ENCODE measurements at places on chromosomes 5 and 9.

GRCh38 chr9:85009251-85009650 is 339.7 kb downstream of the NTRK2 start:
- no peak for DNase-seq

- no peak for DNase-seq
Measured at GRCh38 chr5:36637101-36637500, 30.7 kb downstream of the SLC1A3 start.

DNA sequence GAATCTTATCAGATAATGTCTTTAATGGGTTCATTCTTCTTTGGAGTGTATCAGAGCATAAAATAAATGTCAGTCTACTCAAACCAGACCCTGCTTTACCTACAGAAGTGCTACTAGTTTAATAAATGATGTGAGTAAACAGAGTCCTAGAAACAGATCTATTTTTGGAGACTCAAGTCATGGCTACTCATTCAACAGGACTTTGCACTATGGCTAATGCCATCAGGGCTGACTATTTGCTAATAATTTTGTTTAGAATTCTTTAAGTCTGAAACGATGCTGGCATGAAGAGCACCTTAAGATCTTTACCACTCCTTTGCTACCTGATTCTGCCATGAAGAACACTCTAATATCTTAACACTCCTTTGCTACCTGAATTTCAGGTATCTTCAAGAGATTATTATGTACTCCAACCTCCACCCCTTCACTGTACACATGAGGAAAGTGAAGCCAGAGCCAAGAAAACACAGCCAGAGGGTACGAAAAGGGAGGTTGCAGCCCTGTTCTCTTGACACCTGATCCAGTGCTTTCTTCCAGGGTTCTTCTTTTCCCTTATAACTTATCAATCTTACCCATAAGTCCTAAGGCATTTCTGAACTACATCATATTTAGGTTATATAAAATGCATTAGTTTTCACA is 62.4 kb downstream of the ZNF608 start:
- no peak for DNase-seq

- no peak for DNase-seq
Measured at GRCh38 chr5:102453716-102454115, 45.1 kb downstream of the SLCO6A1 start.

GRCh38 chr9:95876595-95876994 is 1.1 kb downstream of the ERCC6L2 start:
- no peak for DNase-seq

- no peak for DNase-seq
Measured at GRCh38 chr9:70493029-70493428, 78.6 kb upstream of the KLF9 start.

GRCh38 chr5:83487155-83487554 is 15.6 kb downstream of the VCAN start:
- no peak for DNase-seq

- DNase-seq = no peak
Measured at GRCh38 chr9:8660383-8660782, 860.8 kb upstream of the DMAC1 start.

GRCh38 chr5:144329681-144330080 is 159.0 kb downstream of the KCTD16 start:
- no peak for DNase-seq

GRCh38 chr9:34249274-34249673 is 70.4 kb downstream of the UBAP1 start:
- no peak for DNase-seq

DNA sequence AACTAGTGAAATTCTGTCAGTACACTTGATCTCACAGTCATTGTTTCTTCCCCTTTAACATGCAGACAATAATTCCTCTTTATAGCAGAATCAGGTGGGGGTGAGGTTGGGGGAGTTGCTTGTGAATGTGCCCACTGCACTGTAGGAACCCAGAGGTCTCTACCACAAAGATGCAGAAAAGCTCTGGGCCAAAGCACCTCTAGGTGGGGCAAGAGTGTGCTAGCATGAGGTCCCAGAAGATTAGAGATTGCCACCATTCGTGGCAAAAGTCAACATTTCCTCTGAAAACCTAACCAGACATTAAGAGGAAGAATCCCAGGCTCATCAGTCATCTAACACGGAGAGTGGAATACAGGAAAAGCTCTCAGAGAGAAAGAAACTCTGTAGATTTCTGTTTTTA is 74.5 kb downstream of the PTCD2 start:
- DNase-seq = no peak

Data from NCI-H345 (cell line).